ENCODE measurements at places on chromosomes 4 and X.

DNA sequence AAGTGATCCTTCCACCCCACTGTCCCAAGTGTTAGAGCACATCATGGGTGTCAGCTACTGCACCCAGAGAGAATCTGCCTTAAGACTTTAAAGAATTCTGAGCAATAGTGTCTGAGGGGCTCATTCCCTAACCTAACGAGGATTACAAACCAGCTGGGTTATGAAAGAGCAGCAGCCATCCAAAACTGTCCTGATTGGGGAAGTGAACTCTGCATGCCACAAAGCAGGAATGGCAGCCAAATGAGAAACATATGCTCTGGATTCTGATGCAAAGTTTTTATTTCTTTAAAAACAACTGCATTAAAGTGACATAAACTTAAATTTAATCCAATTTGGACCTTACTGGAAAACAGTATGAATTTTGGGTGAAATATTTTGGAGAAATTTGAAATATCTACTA, 103.2 kb downstream of the ANXA3 start:
- H3K27ac ChIP-seq, result no peak overlapping the region
- H3K4me1 ChIP-seq, result peaks cover 69% of the 10 kb centered on the region
- DNase-seq, result no peak
- H3K36me3 ChIP-seq, result no peaks in the 10 kb centered on the region
- no peaks in the 10 kb centered on the region for H3K27me3 ChIP-seq
- no peak overlapping the region for H3K4me3 ChIP-seq

DNA sequence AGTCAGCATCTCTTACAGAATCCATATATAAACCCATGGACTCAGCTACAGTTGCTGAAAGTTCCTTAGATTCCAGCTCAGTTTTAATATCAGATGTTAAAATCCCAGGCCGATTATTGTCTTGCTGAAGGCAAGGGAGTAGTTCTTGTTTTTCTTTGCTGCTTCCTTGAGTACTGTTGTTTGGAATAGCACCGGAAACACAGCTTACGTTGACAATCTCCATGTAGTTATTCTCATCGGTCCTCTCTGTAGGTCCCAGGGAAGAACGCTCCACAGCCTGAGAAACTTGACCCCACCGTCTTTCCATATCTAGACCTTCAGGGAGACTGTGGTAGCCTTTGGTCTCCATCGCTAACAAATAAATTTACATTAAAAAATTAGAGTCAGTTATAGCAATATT, 5.7 kb downstream of the NR3C2 start:
- H3K4me3 ChIP-seq, result no peak overlapping the region
- no peak for DNase-seq
- peaks cover 7% of the 10 kb centered on the region for H3K4me1 ChIP-seq
- H3K27ac ChIP-seq, result no peak overlapping the region

- no peaks in the 10 kb centered on the region for H3K36me3 ChIP-seq
- no peaks in the 10 kb centered on the region for H3K27me3 ChIP-seq
- H3K4me3 ChIP-seq, result no peak overlapping the region
- no peaks in the 10 kb centered on the region for H3K4me1 ChIP-seq
- no peak for DNase-seq
These were observed 954.1 kb upstream of the INTU start for GRCh38 chr4:126678618-126679017.

DNA sequence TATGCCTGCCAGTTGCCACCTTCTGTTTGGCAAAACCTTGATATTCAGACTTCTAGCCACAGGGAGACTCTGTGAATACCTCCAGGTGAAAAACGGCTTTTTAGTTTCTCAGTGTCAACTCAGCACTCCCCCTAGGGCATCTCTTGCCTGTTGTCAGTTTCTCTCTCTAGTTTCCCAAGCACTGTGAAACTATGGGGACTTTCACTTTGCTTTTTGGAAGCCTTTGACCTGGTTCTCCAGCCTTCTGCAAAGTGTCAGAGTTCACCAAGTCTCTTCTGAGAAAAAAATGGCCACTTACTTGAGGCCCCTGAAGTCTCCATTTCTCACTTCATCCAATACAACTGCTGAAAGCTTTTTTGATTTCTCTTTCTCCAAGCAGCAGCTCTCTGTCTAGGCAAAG, 521.5 kb downstream of the INPP4B start:
- DNase-seq, result no peak
- no peak overlapping the region for H3K4me3 ChIP-seq
- H3K36me3 ChIP-seq, result no peaks in the 10 kb centered on the region

DNA sequence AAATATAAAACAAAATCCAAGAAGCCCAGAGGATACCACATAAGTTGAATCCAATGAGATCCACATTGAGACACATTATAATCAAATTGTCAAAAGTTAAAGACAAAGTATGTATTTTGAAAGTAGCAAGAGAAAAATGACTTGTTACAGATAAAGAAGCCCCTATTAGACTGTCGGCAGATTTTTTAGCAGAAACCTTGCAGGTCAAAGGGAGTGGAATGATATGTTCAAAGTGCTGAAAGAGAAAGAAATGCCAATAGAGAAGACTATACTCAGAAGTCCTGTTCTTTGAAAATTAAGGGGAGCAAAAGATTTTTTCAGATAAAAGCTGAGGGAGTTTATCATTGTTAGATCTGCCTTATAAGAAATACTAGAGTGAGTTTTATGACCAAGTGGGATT, 148.9 kb upstream of the EPHA5 start:
- H3K36me3 ChIP-seq, result no peaks in the 10 kb centered on the region
- H3K27ac ChIP-seq, result no peak overlapping the region
- H3K27me3 ChIP-seq, result no peaks in the 10 kb centered on the region
- H3K4me1 ChIP-seq, result no peaks in the 10 kb centered on the region

- H3K36me3 ChIP-seq, result no peaks in the 10 kb centered on the region
- H3K27ac ChIP-seq, result no peak overlapping the region
- H3K27me3 ChIP-seq, result no peaks in the 10 kb centered on the region
- no peaks in the 10 kb centered on the region for H3K4me1 ChIP-seq
These were observed 30.6 kb downstream of the ANK2 start for GRCh38 chr4:113080050-113080449.

GRCh38 chr4:135515295-135515694, 1313.7 kb upstream of the PABPC4L start:
- no peak overlapping the region for H3K27ac ChIP-seq
- no peaks in the 10 kb centered on the region for H3K4me1 ChIP-seq
- no peaks in the 10 kb centered on the region for H3K27me3 ChIP-seq
- no peak for DNase-seq

- no peaks in the 10 kb centered on the region for H3K36me3 ChIP-seq
- peaks cover 7% of the 10 kb centered on the region for H3K4me1 ChIP-seq
- peaks cover 18% of the 10 kb centered on the region for H3K27me3 ChIP-seq
- no peak overlapping the region for H3K27ac ChIP-seq
These were observed 7.3 kb upstream of the CLDN2 start for GRCh38 chrX:106912864-106913263.

GRCh38 chr4:177147668-177148067, 162.0 kb upstream of the NEIL3 start:
- no peaks in the 10 kb centered on the region for H3K27me3 ChIP-seq
- DNase-seq, result no peak
- no peaks in the 10 kb centered on the region for H3K36me3 ChIP-seq

DNA sequence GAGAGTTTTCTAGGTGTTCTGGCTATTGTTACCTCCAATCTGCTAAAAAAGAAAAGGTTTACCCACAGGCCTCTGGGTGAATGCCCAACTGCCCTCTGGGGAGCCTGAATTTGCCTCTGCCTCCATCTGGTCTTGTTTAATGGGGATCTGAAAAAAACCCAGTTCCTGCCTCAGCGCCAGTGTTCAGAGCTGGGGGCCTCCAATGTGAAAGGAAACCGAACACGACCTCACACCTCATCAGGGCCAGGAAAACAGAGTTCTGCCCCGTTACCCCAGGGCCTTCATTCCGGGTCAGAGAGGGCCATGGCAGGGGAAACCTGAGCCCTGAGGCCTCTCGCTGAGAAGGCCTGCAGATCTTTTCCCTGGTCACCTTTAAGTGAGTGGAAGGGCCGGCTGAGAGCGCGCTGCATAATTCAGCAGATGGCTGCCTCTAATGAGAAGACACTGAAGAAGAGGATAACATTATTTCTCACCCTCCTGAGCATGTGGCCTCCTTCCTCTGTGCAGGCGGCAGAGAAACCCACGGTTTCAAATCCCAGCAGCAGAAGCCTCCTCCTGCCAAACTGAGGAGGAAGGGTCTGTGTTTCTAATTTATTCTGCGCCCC, 6.8 kb downstream of the SEPTIN6 start:
- DNase-seq, result peak; percentile 21
- H3K27me3 ChIP-seq, result no peaks in the 10 kb centered on the region
- H3K4me1 ChIP-seq, result peaks cover 76% of the 10 kb centered on the region
- peaks cover 5% of the 10 kb centered on the region for H3K36me3 ChIP-seq
- H3K27ac ChIP-seq, result peak overlapping the region; percentile 93
- H3K4me3 ChIP-seq, result peak overlapping the region; percentile 55

DNA sequence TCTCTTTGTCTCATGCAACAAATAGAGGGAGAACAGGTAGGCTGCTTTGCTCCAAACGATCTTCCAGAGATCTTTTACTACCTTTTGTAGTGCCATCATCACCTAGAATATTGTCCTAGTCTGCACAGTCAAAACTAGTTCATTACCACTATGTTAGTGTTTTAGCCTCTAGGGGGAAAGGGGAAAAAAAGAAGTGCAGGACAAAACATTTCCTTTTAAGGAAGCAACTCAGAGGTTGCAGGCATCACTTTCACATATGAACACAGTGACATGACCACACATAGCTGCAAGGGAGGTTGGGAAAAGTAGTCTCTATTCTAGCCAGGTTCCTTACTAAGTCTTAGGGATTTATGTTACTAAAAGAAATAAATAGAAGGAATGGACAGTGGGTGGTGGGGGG, 39.3 kb upstream of the RAP2C start:
- no peaks in the 10 kb centered on the region for H3K36me3 ChIP-seq
- H3K4me1 ChIP-seq, result no peaks in the 10 kb centered on the region
- no peak overlapping the region for H3K27ac ChIP-seq
- DNase-seq, result no peak
- H3K4me3 ChIP-seq, result no peak overlapping the region

DNA sequence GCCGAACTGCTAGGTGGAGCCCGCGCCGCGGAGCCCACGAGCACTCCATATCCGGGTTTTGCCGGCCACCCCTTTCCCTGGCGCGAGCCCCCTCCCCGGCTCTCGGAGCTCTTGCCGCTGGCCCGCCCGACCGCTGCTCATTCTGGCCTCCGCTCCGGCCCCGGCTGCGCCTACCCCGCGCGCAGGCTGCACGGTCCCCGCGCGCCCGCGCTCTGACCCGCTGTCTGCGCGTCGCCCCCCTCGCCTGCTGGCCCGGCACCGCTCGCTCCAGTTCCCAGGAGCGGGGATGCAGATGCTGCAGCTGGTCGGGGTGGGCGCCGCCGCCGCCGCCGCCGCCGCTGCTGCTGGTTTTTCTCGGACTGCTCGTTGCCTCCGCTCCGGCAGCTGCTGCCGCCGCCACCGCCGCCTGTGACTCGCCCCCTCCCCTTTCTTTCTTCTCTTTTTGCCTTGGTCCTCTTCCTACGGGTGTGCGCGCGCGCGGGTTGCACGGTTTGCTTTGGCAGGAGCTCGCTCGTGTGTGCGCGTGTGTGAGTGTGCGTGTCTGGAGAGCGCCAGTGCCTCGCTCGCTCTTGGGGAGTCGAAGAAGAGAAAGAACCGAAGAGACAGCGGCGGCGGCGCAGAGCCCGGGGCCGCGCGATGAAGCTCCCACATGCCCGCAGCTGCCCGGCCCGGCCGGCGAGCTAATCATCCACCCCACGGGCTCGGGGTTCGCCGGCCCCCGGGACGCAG, at the start of gene ADGRL3:
ADGRL3 (plus strand) TSS at position 140 of the 729 bp plus-strand sequence.
- peaks cover 85% of the 10 kb centered on the region for H3K27me3 ChIP-seq
- no peaks in the 10 kb centered on the region for H3K36me3 ChIP-seq
- peaks cover 32% of the 10 kb centered on the region for H3K4me1 ChIP-seq
- H3K4me3 ChIP-seq, result peak within 1 kb of the TSS; percentile 36
- no peak within 1 kb of the TSS for H3K27ac ChIP-seq
- peak; percentile 58 for DNase-seq

GRCh38 chr4:152807294-152807829, 27.6 kb downstream of the ARFIP1 start:
- H3K27ac ChIP-seq, result no peak overlapping the region
- no peaks in the 10 kb centered on the region for H3K36me3 ChIP-seq
- H3K27me3 ChIP-seq, result no peaks in the 10 kb centered on the region
- peak; percentile 42 for DNase-seq
- peaks cover 5% of the 10 kb centered on the region for H3K4me1 ChIP-seq
- no peak overlapping the region for H3K4me3 ChIP-seq

DNA sequence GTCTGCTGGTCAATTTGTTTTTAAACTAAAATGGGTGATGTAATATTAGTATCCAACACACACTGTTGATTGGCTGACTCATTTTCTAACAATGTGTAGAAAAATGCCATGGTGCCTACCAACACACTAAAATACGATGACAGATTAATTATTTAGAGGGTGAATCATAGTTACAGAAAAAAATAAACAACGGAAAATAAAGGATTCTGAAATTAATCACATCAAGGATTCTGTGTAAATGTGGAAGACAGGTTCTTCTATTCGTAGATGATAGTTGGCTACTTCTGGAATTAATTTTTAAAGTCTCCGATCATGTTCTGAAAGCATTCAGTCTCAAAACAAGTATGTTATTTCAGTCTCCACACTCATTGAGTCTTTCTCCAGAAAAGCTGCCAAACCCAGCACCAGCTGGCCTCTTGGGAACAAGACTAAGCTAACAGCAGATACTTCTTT, 8.2 kb upstream of the IQCM start:
- H3K27ac ChIP-seq, result no peak overlapping the region
- H3K4me3 ChIP-seq, result no peak overlapping the region
- no peaks in the 10 kb centered on the region for H3K4me1 ChIP-seq
- no peak for DNase-seq
- no peaks in the 10 kb centered on the region for H3K27me3 ChIP-seq
- no peaks in the 10 kb centered on the region for H3K36me3 ChIP-seq

DNA sequence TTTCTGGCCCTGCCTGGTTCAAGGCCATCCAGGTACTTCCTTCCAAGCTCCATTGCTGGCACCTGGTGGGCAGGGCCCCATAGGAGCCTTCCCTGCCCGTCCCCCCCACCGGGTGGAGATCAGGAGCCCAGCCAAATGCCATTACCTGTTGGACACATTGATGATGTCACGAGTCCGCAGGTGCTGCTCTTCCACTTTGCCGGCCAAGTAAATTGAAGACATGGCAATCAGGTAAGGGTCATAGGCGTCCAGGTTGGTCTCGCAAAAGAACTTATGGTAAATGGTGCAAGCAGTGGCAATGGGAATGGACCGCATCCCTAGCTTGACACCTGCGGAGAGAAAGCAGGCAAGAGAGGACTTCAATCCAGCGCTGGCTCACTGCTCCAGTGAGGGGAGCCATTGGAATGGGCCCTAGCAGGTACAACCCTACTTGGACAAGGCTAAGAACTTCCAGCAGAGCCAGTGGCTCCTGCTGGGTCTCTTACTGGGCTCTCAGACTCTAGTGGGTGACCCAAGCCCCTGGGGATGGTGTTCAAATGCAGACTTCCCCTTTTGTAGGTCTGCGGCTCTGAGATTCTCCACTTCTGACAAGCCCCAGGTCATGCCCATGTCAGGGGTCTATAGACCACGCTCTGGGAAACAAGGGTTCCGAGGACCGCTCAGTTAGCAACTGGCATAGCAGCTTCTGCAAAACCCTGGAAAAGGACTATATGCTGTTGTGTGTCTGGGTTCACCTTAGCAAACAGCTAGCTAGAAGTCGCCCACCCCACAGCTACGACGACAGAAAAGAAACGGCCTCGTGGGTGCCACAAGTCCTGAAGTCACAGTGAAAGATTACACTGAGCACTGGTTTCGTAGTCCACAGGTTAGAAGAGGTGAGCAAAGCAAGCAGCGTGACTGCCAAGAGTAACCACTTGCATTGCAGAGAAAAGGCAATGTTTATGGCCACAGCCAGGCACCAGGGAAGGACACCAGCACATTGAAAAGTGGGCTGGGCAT, 2.8 kb downstream of the CCNQ start:
- no peak for DNase-seq
- H3K4me3 ChIP-seq, result no peak overlapping the region
- no peaks in the 10 kb centered on the region for H3K27me3 ChIP-seq
- no peak overlapping the region for H3K27ac ChIP-seq

- no peak overlapping the region for H3K27ac ChIP-seq
- no peaks in the 10 kb centered on the region for H3K36me3 ChIP-seq
- no peaks in the 10 kb centered on the region for H3K4me1 ChIP-seq
- no peak overlapping the region for H3K4me3 ChIP-seq
These were observed 1035.8 kb downstream of the ADGRL3 start for GRCh38 chr4:62235911-62236310.
